ENCODE measurements at places on chromosomes 2 and 18.

- no peak for DNase-seq
These were observed 376.6 kb downstream of the NBAS start for GRCh38 chr2:15184491-15184890.

- DNase-seq: no peak
These were observed 113.1 kb upstream of the SRD5A2 start for GRCh38 chr2:31693882-31694281.

GRCh38 chr18:4586731-4587130, 131.6 kb upstream of the DLGAP1 start:
- DNase-seq: no peak

DNA sequence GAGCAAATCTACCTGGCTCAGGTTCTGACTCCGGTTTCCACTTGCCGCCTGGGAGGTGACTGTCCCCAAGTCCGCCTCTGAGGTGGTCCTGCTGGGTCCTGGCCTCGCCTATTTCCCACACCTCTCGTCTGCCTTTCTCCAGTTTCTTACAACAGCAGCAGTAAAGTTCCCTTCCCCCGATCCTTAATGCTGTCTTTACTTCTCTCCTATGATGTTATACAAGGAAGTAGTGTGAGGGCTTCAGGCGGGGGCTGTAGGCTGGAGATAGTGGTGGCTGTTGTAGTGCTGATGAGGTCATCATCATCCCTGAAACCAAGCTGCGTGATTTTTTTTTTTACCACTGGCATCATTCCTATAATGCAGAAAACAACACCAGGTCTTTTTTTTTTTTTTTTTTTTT, 18.9 kb downstream of the TGIF1 start:
- no peak for DNase-seq

DNA sequence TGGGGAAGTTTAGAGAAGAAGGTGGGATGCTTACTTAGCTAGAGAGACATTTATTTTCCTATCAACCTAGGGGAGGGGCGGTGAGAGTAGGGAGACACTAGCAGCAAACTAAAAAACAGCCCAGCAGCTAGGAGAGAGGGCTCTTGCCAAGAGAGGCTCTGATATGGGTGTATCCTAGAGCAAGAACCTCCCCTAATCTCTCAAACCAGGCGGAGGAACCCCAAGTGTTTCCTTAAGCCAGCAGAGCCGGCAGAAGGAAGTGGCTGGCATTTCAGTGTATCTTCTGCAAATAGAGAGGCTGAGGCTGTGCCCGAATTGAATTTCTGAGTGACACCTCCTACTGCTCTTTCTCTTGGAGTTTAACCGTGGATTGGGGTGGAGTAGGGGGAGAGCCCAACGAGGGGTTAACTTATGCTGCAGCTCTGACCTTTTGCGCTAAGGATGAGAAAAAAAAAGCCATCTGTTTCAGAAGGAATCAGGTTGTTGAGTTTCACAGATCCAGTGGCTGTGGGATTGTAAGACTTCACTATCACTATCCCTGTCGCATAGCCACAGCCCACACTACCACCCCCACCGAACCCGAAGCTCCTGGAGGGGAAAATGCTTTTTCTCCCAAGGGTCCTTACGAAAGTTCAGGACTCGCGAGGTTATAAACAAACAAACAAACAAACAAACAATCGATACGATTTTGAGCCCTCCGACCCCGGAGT, 1.4 kb downstream of the ST8SIA5 start:
- no peak for DNase-seq

DNA sequence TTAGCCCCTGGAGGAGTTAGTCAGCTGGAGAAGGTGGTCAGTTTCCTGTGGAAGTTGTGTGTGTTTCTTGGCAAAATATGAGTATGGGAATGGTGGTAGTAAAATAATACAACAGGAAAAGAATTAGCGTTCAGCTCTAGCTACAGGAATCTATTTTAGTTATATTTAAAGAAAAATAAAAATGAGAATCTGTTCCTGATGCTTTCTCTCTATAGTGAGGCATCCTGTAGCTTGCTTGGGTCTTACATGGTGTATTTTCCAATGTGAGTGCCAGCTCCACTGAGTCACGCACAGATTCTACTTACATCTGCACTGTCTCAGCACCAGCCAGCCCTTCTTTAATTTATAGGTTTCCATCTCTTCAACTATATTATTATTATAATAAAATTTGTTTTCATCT, 132.2 kb downstream of the BIRC6 start:
- no peak for DNase-seq

DNA sequence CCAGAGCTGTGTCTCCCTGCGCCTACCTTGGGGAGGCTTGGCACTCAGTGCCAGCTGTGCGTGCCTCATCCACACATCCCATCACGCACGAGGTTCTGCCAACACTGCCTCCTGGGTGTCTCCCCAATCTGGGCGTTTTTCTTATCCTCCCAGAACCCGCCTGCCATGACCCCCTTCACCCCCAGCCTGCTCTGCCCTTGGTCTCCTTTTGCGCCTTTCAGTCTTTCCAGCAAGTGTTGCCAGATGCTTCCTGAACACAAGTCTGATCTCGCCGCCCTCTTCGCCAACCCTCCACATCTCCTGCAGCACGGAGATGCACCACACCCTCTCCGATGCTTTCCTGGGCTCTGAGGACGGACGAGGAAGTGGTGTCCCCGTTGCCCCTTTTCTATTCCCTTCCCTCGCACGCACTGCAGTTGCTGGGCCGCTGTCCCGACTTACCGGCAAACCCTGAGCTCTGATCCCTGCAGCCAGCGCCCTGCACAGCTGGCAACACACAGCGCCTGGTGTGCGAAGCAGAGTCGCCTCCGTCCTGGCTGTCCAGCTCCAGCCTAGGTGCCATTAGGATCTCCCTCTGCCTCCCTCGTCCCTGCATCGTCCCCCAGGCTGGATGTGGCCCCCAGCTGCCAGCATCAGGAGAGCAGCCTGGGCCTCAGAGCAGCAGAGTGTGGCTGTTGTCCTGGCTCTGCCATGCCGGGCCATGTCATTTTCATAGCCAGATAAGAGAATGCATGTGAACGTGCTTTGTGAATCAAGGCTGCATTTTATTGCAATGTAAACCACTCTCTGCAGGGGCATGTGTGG, 22.6 kb upstream of the ALLC start:
- DNase-seq: no peak

- DNase-seq: no peak
These were observed 230.9 kb downstream of the GCA start for GRCh38 chr2:162574615-162575452.

DNA sequence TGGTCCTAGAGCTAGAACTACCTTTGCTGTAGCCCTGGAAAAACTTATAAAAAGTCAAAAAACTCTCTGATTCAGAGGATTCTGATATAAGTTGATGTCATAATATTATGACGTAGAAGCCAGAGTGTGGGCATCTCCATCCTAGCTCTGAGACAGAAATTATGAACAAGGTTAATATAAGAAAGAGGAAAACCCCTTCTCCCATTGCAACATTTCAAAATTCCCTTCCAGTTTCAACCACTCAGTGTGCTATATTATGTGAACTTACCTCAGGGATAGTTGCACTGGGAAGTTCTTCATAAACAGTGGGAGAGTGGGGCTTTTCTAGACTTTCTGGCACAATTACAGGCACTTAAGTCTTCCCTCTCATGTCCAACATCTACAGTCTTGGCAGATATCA, 171.6 kb downstream of the PIK3C3 start:
- DNase-seq: no peak

All from activated CD4-positive, alpha-beta T cell treated with anti-CD3 and anti-CD28 coated beads, Interleukin-2, amount 50 U/mL, for 24 hours (primary cell).